Prostate gland (tissue), 2 donors: ENCODE measurements at places on chromosomes 13 and 19. TPM values are rescaled to one million over a fixed set of nuclear protein-coding genes. Genes with fewer than 3 reads are reported as not detected.

DNA sequence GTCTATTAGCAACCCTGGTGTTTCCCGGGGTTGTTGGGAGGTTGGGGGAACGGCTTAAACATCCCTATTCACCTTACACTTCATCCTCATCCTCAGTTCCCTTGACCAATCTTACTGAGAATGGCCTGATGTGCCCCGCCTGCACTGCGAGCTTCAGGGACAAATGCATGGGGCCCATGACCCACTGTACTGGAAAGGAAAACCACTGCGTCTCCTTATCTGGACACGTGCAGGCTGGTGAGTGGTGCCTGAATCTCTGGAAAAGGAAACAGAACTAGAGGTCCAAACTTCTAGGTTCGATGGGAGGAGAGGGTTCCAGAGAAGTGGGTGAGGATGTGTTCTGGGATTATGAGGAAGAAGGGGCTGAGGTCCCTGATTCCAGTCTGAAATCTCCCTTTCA is 5.9 kb downstream of the PINLYP start:
- DNase-seq, result no peak

GRCh38 chr19:5086725-5087439 is 118.0 kb downstream of the KDM4B start:
- no peak for DNase-seq

DNA sequence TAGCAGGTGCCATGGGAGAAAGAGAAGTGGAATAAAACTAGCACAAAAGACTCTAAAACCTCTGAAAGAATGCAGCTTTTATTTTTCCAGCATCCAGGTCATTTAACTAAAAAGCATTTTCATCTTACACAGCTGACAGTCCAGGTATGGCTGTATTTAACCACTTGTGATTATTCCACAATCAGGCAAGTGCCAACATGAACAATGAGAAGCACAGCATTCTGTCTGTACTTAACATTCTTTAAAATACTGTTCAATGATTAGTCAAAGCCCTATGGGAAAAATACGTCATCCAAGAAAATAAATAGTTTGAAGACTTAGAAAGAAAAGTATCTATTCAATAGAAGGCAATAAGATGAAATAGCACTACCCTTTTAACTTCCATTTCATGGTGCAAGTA is 246.9 kb downstream of the LIG4 start:
- DNase-seq, result no peak

DPF1 gene
- not detected for total RNA-seq

DNA sequence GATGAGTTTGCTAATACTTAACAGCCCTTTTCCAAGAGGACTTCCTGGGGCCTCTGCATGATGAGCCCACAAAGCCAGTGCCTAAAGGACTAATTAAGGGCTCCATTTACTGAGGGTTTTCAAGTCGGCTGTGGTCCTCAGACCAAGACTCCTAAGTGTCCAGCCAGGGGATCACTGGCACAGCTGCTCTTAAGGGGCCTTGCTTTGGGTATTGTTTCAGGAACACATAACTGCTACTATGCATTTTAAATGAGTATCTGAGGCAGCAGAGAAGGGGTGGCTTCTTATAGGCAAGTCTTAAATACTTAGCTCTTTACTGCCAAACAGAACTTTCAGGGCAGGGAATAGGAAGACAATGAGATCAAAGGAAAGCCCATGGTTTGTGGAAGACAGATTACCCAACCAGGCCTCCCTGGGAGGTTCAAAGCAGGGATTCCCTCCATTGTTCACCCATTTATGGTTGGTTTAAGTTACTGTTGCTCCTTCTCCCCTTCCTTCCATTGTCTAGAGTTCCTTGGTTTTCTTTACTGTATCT is 61.9 kb downstream of the TNFRSF19 start:
- DNase-seq, result no peak

ATP11A gene
- total RNA-seq, result 10.9 TPM

- DNase-seq, result no peak
Observed at GRCh38 chr13:76036176-76036575, 400.0 kb downstream of the LMO7 start.

DNA sequence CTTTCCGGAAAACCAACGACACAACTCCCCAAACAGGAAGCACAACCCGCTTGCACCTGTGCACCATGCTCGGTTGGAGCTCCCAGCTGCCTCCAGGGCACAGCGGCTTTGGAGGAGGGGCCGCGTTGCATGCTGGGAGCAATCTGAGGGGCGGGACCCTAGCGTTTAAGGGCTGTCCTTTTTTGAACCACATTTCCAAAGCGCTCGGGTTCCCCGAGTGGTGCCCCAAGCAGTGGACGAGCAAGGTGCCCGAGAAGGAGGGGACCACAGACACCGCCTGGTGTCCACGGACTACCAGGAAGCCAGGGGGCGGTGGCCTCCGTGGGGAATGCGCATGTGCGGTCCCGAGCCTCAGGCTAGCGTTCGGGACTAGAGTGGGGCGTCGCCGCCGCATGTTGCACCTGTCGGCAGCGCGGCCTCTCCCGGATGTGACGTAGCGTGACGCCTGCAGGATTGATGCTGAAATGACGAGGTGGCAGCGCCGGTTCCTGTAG is 11.9 kb upstream of the ZNF57 start:
- DNase-seq, result no peak

AZU1 gene
- 6.9 TPM for total RNA-seq

MRPL4 gene
- total RNA-seq, result 75.6 TPM

DNA sequence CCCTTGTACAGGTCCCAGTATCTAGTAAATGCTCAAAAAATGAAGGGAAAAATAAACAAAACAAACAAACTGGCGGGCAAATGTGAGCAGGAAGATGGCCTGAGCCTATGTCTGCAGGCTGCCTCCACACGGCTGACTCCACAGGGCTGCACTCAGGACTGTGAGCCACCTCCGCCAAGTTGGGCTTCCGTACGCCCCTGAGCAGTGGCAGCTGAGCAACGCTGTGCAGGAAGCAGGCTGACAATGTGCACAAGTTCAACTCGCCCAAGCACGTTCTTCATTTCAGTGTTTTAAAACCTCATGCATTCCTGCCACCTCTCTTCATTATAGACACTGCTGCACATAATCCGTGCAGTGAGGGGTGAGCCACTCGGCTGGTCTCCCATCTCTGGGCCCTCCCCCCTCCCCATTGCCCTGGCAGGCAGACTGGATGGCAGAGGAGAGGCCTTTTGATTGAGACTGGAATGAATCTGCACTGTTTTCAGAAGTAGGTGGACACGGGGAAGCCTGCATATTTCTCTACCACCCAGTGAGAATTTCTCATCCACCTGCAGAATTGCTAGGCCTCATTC is 915.3 kb downstream of the UQCRFS1 start:
- DNase-seq, result no peak

DNA sequence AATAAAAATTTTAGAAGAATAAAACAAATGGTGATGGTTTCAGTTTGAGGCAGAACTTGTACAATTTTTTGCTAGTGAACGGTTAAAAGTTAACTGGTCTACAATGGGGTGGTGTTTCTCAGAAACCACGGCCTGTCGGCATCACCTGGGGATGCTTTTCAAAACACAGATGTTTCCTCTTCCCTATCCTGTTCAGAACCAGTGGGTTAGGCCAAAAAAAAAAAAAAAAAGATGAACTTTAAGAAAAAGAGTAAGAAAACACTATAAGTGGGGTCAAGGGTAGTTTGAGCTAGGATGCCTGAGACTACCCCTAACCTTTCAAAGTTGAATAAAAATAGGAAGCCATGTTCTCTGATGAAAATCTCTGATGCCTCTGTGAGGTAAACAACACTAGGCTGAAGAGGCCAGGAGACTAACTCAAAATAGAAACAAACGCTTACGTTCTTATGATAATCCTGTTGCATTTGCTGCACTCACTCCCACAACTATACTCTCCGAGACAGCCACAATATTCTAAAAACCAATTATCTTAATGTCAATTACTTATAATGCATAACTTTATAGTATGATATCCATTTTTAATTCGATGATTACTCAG is 3.3 kb downstream of the MTIF3 start:
- no peak for DNase-seq

DNA sequence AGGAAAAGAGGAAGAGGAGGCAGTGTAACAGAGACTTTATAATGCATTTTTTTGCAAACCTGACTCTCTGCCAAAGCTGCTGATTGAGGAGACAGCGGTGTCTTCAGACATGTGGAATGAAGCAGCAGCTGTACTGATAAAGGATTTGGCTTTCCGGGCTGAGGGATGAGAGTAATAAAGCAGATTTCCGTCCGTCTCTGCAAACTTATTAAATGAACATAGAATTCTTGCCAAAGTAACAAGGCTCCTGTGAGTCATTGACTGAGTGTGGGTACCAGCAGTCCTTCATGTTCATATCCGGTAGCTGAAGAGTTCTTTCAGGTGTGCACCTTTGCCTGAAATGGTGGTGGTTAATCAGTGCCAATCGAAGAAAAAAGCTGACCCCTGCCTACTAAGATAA is 112.6 kb downstream of the LIG4 start:
- DNase-seq, result no peak

GRCh38 chr13:110396913-110397381 is 89.9 kb downstream of the COL4A2 start:
- peak; percentile 85 for DNase-seq
